ENCODE measurements at places on chromosomes 2 and 18.

GRCh38 chr2:204089105-204089504, 152.5 kb downstream of the ICOS start:
- no peak for DNase-seq

DNA sequence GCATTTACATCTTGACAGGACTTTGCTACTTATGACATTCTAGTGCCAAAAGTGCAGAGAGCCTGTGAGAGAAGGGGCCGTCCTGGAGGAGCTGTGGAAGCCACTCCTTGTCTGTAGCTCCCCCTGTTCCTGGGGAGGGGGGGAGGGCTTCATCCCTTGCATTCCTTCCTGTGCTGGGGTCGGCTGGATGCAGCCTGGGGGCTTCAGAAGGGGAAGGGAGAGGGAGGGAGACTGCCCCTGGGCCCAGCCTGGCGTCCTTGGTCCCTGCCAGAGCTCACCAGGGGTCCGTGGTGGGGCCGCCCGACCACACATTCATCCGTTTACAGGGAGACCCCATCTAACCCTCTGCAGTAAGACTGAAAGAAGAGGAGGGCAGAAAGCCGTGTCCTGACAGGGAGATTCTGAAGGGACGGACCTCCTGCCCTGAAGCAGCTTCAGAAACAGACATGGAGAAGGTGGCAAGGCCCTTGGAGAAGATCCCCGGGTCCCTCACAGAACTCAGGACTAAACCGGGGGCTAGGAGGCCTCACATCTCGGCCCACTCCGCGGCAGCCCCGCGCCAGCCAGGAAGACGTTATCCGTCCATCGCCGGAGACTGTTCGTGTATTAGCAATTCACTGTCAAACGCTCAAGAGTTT, 258.3 kb upstream of the SALL3 start:
- no peak for DNase-seq

DNA sequence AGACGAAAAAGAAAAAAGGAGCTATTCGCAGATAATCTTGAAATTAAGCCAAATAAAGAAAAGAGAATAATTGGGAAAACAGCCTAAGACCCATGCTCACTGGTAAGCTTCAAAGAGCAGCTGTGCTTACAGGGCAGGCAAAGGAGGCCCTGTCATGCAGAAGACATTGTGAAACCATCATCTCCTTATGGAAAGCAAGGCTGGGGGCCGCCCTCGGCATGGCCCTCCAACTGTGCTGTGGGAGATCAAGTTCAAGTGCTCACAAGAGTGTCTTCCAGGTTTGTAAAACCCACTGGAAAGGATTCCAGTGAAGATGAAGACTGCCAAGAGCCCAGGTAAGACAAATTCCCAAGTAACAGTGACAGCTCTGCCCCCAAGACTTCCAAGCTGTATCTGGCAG, 32.2 kb downstream of the ACVR1 start:
- DNase-seq = no peak

DNA sequence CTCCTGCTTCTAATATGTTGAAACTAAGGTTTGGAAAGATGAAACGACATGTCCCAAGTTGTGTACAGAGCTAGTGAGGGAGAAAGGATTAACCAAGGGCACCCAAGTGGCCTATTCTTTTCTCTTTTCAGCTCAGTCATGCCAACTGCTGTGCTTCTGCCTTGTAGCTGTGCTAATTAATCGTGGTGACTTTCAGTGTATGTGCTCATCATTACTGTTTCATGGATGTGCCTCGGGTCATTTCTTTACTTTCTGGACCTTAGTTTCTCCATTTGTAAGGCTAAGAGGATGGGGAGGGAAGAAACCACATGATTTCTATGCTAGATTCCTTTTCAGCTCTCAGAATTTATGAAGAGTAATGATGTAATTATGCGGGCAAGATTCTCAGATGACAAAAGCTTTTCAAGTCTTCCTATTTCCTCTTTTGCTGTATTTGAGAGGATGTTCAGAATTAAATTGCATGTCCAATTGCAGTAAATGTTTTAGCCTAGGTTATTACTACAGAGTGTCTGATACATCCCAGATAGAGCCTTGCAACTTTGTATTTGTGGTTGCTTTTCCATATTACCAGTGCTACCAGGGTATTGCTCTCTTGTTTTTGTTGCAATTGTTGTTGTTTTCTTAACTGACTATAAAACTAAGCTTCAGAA, 621.2 kb downstream of the CNTNAP5 start:
- no peak for DNase-seq

DNA sequence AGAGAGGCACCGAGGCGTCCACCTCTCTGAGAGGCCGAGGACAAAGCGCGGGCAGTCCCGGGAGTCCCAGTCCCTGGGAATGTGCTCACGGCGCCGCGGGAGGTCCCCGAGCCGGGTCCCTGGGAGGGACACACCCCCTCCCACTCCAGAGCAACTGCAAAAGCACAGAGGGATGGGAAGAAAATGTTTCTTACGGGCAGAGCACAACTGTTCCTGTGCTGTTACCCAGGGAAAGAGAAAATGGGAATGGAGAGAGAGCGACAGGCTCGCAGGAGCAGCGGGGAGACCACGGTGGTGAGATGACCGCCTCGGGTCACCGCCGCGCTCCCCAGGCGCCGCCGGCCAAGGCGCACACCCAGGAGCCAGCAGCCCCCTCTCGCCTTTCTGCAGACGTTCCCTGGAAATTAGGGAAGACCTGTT, 1.2 kb upstream of the BCL11A start:
- no peak for DNase-seq

- DNase-seq = no peak
Observed at GRCh38 chr2:107380912-107381311, 445.8 kb upstream of the RGPD4 start.

- no peak for DNase-seq
Observed at GRCh38 chr2:158905784-158906183, 62.7 kb upstream of the TANC1 start.

- no peak for DNase-seq
Observed at GRCh38 chr2:69837533-69837932, 8.1 kb downstream of the GMCL1 start.

GRCh38 chr18:75132931-75133525, 75.9 kb downstream of the PTGR3 start:
- DNase-seq = no peak

GRCh38 chr2:149622343-149622742, 34.8 kb upstream of the MMADHC start:
- DNase-seq = no peak

- DNase-seq = no peak
Observed at GRCh38 chr18:77022556-77022955, 110.0 kb downstream of the MBP start.

GRCh38 chr2:223048519-223048918, 3.5 kb upstream of the KCNE4 start:
- no peak for DNase-seq

DNA sequence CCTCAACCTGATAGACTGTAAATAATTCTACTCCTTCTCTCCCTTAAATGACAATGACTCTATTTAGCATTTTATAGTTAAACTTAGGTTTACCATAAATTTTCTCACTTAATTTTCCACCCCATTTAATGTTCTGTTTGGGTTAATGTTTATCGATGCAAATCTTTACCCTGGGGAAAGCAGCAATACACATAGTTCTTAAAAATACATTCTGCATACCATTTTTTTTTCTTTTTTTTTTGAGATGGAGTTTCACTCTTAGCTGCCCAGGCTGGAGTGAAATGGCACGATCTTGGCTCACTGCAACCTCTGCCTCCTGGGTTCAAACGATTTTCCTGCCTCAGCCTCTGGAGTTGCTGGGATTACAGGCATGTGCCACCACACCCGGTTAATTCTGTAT, 14.0 kb downstream of the STAM2 start:
- DNase-seq = no peak

- DNase-seq = peak; percentile 64
Observed at GRCh38 chr18:33839452-33840211, 261.6 kb downstream of the ASXL3 start.

DNA sequence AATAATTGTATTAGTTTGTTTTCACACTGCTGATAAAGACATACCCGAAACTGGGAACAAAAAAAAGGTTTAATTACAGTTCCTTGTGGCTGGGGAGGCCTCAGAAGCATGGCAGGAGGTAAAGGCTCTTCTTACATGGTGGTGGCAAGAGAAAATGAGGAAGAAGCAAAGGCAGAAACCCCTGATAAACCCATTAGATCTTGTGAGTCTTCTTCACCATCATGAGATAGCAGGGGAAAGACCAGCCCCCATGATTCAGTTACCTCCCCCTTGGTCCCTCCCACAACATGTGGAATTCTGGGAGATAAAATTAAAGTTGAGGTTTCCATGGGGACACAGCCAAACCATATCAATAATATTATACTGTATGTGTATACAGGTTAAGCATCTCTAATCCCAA, 73.3 kb upstream of the CABLES1 start:
- DNase-seq = no peak

DNA sequence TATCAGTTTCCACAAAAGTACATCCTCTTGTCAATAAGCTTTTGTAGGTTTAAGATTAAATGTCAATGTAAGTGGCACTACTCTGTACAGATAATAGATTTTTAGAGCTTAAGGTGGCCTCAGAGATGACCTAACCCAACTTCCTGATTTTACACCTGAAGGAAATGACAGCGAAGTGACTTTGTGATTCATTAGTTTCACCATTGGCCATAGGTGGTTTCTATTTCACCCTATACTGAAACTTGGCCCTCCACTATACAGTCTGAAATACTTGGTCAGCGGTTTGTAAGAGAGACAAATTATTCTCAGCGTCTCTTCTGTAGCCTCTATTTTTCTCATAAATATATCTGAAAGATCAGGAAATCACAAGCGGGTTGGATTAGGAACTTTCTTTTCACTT, 330.4 kb upstream of the FAM98A start:
- DNase-seq = no peak

DNA sequence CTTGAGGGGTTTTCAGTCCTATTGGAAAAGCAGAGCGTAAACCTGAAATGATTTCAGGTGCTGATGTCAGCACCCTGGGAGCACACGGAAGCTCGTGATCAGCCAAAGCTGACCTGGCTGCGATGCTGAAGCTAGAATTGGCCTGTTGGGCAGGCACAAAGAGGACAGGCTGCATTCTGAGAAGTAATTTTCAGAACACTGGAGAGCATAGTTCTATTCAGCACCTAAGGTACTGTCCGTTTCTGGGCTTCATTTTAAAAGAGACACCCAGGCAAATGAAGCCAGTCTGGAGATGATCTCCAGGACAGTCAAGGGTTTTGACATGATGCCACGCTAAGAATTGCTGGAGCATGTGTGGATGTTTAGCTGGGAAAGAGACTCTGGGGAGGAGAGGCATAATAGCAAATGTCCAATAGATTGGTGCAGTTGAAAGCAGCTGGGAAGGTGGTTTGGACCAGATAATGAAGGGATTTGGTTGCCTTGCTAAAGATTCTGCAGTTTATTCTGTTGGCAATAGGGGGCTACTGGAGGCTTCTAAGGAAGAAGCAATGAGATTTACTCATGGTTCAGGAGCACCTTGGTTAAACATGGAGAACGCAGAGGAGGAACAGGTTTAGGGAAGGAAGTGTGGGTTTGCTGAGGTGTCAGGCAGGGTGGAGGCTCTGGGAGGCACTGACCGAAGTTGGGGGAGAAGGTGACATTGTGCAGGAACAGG, 86.6 kb downstream of the ACOXL start:
- no peak for DNase-seq

- DNase-seq = no peak
Observed at GRCh38 chr18:72965616-72966015, 97.8 kb upstream of the NETO1 start.

DNA sequence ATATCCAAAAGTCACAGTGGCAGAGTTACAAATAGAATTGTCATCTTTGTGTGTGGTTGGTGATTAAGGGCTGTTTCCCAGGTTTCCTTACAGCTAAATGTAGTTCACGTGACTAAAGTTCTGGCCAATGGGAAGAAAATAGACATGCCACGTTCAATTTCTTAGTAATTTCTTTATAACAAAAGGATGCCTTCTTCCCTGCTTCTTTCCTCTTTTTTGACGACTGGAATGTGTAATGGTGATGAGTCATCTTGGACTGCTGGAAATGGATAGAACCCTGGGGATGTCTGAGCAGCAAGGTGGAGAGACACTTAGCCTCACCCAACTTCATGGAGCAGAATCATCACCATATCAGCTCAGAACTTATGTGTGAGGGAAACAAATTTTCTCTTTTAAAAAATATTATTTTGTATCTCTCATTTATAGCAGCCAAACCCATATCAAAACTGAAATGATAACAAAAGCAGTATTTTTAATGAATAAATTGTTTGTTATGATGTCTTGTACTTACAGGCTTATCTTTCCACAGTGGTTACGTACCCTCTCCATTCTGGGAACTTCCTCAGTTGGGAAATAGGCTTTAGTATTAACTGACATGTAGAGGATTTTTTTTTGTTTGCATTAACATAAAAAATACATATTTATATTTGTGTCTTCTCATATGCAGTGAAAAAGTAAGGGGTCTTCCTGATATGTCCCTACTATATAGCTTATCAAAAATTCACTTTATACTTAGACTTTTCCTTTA, 91.1 kb upstream of the CDH2 start:
- DNase-seq = no peak

DNA sequence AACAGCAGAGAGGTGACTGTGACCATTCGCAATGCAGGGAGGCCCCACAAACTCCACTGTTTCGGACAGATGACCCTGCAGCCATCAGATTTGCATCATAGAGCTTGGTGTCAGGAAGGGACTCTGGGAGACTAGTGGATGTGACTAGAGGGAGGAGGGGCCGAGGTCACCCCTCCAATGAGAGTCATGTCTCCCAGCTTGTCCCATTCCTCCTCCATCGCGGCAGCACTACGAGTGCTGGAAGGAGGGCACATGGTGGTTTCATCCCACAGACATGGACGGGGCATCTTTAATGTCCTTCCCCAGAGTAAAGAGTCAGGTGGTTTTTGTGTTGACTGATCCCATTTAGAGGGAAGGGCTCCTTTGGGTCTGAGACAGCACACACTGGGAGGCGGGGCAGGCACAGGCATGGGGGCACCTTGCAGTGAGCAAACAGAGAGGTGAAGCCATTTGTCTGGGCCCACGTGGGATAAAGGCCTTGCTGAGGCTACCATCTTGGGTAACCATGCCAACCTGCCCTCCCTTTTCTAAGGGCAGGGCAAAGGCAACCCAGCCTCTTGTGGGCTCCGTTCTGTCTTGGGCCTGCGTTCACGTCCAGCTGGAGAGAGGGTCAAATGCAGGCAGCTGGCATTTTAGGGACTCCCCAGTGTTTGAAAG, 208.1 kb downstream of the ASB1 start:
- no peak for DNase-seq
